Urinary bladder (tissue), 4 donors: ENCODE measurements at places on chromosomes 6 and 20.
A peak's percentile ranks its signal among the peaks of the same experiment; 100 is the strongest.

DNA sequence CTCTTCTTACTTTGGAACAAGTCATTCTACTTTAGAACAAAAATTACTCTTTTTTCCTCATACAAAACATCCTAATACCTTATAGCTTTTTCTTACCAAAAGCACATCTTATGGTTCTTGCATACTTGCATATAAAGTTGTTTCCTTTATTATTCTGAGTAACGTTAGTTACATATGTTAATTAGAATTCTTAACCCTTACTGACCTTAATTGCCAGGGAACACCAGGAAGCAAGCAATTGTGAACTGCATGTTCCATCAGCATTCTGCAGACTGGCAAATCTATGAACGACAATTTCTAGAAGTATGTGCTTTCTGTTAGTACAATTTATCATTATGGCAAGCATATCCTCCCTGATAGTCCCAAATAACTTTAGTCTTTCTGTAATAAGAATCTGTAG lies 831.0 kb downstream of the C6orf118 start:
- no peak for DNase-seq

DNA sequence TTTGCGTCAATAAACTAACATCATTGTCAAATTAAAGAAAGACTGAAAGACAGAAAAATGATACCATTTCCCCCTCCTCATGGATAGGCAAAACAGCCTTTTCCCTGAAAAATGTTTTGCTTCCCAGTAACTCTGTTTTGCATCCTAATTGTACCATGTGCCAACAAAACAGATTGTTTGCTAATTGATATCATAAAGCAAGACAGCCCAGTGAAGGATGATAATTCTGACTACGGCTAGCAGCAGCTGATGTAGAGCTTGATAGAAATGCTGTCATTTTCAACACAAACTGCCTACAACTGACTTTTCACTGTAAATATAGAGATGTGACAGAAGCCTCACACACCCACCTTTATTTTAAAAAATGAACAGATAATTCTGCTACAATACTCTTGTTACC lies 1061.6 kb downstream of the HACE1 start:
- DNase-seq, result no peak

- no peak for DNase-seq
Observed at GRCh38 chr6:31617010-31617409, 2.0 kb downstream of the AIF1 start.

- DNase-seq, result no peak
Observed at GRCh38 chr20:48282591-48283228, 497.4 kb upstream of the SULF2 start.

GRCh38 chr6:136716917-136717715 lies 75.2 kb downstream of the MAP3K5 start:
- no peak for DNase-seq

- DNase-seq, result peak; percentile 41
Observed at GRCh38 chr6:108699290-108700041, 138.7 kb downstream of the FOXO3 start.

DNA sequence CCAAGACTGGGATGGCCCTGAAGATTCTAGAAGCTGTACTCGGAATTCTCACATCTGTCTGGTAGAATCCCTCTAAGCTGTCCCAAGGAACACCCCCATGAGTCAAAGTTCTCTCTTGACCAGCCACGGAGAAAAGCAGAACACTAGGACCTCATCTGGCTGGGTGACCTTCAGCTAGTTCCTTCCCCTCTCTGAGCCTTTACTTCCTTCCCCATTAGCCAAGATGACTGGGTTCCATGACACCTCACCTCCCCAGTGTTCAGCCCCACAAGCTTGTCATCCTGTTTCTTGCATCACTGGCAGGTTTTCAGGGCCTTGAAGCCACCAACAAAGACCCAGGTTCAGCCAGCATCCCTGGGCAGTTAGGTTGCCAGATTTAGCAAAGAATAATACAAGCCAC lies 47.8 kb downstream of the MAFB start:
- no peak for DNase-seq

GRCh38 chr20:14996883-14997672 lies 659.7 kb upstream of the FLRT3 start:
- DNase-seq, result no peak

GRCh38 chr20:23350904-23351838 lies 580 bp downstream of the NXT1 start:
- no peak for DNase-seq

DNA sequence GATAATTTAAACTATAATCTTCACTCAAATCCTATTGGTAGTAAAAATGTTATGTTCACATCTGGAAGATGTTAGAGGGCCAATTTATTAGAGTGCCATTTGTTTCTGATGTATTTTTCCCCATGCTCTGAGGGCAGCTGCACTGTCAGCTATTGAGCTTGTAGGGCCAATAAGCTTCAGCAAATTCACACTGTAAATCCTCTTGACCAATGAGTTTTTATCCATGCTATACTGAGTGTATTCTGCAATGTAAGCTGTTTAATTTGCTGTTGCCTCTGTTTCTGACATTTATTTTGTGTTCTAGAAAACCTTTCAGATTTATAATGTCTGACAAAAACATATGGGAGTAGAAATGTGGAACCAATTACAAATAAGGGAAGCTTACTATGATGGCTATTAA lies 62.6 kb downstream of the OGFRL1 start:
- no peak for DNase-seq

GRCh38 chr6:134849920-134850447 lies 99.9 kb downstream of the ALDH8A1 start:
- no peak for DNase-seq

DNA sequence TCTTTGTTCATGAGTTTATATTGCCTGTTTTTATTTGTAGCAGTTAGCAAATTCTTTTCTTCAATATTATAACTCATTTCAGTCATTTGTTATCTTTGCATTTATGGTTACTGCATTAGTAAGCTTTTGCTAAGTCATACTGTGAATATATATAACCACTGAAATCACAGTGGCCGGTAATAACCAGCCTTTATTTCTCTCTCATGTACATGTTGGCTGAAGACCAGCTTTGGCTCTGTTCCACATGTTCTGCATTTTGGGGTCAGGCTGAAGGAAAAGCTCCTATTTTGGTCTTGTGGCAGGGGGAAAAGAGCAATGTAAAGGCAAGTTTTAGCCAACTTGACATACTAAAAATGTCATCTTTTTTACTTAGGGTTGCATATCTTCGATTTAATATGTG lies 276.3 kb downstream of the BCKDHB start:
- peak; percentile 31 for DNase-seq

GRCh38 chr6:73308712-73309534 lies 45.2 kb downstream of the DPPA5 start:
- DNase-seq, result no peak

DNA sequence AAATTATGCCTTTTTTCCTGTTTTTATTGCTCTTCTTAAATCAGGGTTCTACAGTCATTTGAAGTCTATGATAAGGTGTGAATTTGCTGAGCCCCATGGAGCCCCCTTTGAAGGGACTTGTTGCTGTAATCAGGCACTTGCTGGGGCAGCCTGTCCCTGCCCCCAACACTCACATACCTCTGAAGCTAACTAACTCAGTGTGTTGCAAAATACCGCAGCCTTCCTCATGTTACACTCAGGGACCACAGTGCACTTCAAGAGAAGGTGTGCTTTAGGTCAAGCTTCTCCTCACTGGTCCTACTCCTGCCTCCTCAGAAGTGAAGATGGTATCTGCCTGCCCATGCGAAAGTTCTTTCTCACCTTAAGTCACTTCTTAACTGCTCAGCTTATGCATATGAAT lies 66.1 kb upstream of the GLP1R start:
- no peak for DNase-seq

GRCh38 chr20:61281286-61281795 lies 29.3 kb downstream of the CDH4 start:
- DNase-seq, result no peak

GRCh38 chr6:37709250-37709931 lies 11.7 kb upstream of the MDGA1 start:
- DNase-seq, result no peak

- DNase-seq, result no peak
Observed at GRCh38 chr6:115610696-115611095, 450.0 kb downstream of the FRK start.

DNA sequence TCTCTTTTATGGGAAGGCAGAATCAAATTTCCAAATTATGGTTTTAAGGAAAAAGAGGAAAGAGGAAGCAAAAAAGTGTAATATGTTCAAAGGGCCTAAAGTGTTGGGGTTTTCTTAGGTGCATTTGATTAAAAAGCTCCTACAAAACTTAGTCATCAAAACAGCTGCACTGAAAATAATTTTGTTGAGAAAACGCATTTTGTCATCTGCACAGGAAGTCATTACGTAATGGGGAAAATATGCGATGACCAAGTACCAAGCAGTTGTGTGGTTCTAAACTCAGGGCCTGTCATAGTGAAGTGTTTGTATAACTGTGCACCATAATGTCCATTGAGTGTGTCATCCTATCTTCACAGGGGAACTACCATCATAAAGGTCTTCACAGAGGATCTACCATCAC lies 15.6 kb downstream of the HAO1 start:
- DNase-seq, result no peak

GRCh38 chr6:80541181-80541580 lies 434.7 kb downstream of the BCKDHB start:
- no peak for DNase-seq

- DNase-seq, result no peak
Observed at GRCh38 chr6:168122011-168122410, 43.0 kb upstream of the FRMD1 start.

- DNase-seq, result no peak
Observed at GRCh38 chr6:104885518-104886043, 25.9 kb upstream of the HACE1 start.

DNA sequence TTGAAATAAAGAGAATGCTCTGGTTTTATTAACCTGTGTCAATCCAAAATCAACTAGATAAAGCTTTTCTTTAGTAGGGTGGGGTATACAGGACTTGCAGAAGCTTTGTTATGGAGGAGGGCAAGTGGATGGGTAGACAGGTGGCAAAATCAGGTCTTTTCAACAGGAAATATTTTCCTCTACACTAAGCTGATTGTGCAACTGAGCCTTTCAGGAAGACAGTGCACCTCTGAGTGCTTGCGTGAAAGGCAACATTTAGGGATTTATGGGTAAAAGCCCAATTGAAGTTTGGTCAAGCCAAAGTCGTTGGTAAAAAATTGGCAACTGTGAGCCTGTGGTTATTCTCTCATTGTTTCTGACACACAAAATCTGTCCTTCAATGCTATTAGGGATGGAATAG lies 23.8 kb upstream of the TUBB2A start:
- DNase-seq, result no peak

DNA sequence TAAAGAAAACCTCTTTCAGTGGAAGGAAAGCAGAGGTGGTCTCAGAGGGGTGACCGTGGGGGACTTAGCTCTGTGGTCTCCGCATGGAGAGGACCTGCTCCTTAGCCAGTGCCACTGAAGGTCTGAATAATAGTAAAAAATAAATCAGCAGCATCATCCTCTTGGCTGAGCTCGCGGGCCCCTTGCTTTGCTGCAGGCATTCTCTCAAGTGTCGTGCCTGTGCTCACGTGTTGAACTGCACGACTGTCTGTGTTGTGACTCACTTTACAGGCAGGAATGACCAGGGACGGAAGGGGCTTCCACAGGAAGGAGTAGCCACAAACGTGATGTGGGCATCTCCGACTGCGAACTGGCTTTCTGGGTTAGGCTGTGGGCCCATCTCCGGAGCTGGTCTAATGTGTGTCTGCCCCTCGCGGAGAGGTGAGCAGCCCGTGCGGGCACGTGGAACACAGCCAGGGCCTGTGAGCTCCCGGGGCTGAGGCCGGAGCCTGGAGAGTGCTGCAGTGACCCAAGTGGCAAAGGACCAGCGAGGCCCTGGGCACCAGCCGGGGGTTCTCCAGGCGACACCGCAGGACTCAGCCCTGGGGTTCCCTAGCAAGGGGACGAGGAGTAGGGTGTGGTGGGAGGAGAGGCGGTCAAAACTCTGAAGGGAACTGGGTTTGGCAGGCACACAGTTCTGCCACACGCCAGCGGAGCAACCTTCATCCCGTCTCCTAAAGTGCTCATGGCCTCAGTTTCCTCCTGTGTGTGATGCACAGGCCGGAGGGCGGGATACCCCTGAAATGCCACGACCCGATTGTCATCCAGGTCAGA lies 89.2 kb downstream of the RAMACL start:
- DNase-seq, result no peak

GRCh38 chr6:116029535-116029934 lies 31.2 kb downstream of the FRK start:
- DNase-seq, result no peak

- DNase-seq, result no peak
Observed at GRCh38 chr6:120198033-120198432, 848.5 kb upstream of the MAN1A1 start.

GRCh38 chr6:27893836-27894807 lies 18.1 kb downstream of the OR2B2 start:
- DNase-seq, result peak; percentile 95

DNA sequence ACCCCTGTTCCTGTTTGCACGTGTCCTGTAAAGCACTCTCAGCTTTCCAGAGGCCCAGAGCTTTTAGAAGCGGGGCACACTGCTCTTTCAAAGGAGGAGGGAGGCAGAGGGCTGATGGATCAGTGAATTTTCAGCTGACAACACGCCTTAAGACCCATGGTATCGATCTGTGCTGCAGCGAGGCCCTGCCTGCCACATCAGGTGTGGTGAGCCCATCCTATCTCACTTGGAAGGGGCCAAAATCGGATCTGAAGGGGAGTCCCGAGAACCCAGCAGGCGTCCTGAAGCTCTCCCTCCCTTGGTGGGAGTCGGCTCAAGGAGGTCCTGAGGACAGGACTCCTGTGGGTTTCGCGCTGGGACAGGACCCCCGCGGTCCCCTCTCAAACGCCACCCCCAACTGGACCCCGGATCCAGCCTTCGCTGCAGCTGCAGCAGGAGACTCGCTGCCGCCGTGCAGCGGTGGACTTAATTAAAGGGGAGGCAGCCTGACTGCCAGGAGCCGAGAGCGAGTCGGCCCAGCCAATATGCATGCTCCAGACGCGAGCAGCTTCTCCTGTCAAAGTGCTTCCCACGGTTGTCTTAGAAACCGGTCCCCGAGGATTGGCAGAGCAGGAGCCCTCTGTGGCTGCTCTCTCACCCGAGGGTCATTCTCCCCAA lies 580.0 kb upstream of the ZNF337 start:
- no peak for DNase-seq

GRCh38 chr6:160967833-160968232 lies 23.7 kb upstream of the MAP3K4 start:
- DNase-seq, result no peak

GRCh38 chr20:45052698-45053429 lies 48.1 kb downstream of the KCNS1 start:
- DNase-seq, result no peak

- DNase-seq, result no peak
Observed at GRCh38 chr6:106214531-106214930, 111.0 kb downstream of the ATG5 start.

- DNase-seq, result no peak
Observed at GRCh38 chr6:137266309-137266586, 47.1 kb upstream of the IFNGR1 start.

DNA sequence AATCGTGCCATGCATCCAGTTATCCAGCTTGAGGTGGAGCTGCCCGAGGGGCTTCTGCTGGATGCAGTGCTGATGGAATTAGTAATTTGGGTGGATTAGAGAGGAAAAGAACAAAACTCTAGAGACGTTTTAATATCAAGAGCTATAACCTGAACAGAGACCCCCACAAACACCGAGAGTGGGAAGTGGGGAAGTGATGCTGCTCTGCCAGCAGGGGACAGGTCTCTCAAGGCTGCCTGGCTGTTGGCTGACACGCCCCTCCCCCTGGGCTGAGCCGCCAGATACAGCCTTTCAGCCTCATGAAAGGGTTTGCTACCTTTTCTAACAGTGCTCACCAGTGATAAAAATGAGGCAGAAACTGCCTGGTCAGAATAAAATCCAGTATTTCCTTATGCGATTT lies 9.6 kb downstream of the LEMD2 start:
- DNase-seq, result no peak
